Fibroblast of skin of scalp (primary cell): ENCODE measurements at places on chromosomes 12 and 14.

- DNase-seq: no peak
Measured at GRCh38 chr12:11162502-11162901, 8.5 kb upstream of the SMIM10L1 start.

GRCh38 chr12:63302269-63302940 is 151.4 kb upstream of the AVPR1A start:
- DNase-seq: no peak

GRCh38 chr12:130966443-130967030 is 12.8 kb downstream of the ADGRD1 start:
- no peak for DNase-seq

DNA sequence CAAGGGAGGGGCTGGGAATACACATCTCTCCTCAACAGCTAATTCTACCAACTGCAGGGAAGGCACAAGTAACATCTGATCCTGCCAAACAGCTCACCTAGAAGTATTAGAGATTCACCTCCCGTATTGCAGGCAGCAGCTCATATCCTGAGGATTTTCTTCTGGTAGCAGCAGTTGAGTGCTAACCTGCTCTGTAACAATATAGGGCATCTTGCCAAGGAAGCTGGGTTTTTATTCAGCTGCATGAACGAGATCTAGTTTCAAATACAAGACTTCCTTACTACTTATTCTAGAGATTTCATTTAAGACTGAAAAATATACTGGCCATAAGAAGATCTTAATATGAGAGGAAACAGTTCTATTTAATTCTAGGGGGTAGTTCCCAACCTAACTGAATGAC is 261.4 kb upstream of the USP15 start:
- no peak for DNase-seq

GRCh38 chr12:12534166-12534866 is 28.3 kb downstream of the DUSP16 start:
- DNase-seq: no peak

DNA sequence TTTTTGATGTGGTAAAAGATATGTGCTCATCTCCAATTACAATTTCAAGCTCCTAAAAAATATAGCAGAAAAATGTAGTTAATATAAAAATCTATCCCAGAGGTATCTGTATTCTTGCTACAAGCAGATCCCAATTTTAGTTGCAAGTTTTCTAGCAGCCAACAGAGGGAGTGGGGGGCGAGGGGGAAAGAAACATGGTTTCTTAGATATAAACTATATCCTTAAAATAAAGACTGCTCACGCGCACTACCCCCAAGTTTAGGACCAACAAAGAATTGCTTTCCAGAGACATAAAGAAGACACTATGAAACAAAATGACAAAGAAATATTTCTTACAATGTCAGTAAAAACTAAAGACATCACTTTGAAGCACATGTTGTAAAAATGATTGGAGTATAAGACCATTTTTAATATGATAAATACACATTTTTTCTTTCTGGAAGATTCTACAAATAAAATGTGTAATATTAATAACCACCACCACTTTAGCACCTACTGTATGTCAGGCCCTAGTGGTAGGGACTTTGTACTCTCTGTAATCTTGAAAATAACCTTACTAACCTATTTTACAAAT is 5.4 kb downstream of the MAGOHB start:
- DNase-seq: peak; percentile 25

DNA sequence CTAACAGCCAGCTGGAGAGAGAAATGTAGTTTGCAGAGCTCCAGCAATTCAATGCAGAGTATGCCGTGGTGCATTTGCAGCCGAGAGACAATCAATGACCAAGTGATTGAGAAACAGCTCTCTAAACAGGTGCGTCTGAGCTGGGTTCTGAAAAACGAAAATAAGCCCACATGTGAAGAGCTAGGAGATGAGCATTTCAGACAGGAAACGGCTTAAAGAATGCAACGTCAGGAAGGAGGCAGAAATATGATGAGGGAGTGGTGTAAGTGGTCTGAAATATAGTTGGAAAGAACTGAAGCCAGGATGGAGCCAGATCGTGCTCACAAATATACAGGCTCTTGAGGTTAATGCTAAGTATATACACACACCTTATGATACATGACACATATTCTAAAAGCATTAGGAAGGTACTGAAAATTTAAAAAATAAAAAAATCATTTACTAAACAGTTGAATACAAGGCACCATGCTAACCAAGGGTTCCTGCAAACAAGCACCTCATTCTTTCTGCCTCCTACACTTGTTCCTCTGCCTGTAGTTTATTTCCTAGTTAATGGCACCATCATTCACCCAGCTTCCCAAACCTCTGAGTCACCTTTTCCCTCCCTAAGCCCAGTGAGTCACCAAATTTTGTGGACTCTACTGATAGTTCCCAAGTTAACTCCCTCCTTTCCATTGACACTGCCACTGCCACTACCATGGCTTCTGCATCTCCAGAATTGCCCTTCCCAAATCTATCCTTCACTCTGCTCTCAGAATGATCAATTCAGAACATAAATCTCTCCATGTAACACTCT is 2.3 kb upstream of the GARIN2 start:
- DNase-seq: peak; percentile 58

DNA sequence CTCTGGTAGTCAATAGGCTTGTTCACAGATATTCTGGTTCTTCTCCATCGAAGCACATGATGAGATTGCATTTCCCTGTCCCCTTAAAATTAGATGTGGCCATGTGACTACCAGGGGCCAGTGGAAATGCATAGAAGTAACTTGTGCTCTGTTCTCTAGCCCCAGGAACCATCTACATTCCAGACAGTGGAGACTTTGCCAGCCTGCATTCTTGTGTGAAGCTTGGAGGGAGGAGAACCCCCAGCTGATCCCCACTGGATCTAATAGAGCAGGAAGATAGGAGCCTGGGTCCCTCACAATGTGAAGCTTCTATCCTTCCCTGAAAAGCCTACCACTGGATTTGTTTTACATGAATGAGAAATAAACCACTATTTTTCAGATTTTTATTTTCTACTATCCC is 130.1 kb downstream of the KITLG start:
- peak; percentile 60 for DNase-seq

- peak; percentile 78 for DNase-seq
Measured at GRCh38 chr12:45543887-45544286, 185.6 kb upstream of the ARID2 start.

- peak; percentile 34 for DNase-seq
Measured at GRCh38 chr14:61644834-61645233, 50.5 kb upstream of the HIF1A start.

DNA sequence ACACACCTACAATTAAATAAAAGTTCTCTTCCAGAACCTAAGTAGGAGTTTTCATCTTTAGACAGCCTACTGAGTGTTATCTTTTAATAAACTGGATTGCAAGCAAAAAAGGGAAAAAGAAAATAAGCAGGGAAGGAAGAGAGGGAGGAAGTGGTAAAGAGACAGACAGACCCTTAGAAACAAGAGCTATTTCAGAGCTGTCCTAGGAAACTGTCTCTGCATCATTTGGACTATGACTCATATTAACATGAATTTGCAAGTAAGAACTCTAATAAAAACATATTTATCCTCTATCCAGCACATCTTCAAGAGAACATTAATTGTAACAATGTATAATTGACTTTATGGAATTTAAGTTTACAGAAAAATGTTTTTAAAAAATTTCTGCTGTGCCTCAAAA is 438.8 kb upstream of the USP15 start:
- DNase-seq: peak; percentile 2

DNA sequence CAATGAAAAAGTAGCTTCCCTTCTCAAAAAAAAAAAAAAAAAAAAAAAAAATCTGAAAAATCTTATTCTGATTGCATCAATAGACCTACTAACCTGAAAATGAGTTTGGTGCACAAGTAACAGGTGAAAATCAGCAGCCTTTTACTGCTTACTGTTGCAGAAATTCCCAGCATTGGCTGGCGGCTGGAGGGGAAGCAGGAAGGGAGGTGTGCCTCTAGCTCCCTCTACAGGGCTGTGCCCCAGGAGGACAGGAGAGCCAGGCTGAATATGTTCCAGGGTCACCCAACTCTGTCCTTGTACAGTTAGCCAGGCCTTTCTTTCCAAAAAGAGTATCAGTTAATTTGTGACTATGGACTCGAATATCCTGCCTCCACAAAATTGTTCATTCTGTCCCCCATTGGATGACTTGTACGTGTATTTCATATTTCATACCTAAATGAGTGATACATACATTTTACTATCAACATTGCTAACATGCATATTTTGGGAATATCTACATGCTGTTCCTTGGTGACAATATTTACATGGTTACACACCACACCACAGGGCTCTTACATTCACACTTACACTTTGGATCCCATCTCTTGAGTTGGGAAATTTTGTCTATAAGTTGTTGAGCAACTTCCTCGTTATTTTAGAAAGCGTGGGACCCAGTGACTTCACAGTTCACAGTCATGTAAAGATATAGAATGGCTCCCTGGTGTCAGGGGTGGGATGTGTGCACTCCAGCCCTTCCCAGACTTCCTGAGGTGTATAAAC is 124.8 kb downstream of the SAMD4A start:
- peak; percentile 71 for DNase-seq

GRCh38 chr12:48017496-48017895 is 13.2 kb upstream of the COL2A1 start:
- no peak for DNase-seq

GRCh38 chr12:93094988-93095737 is 166.1 kb upstream of the EEA1 start:
- DNase-seq: no peak

DNA sequence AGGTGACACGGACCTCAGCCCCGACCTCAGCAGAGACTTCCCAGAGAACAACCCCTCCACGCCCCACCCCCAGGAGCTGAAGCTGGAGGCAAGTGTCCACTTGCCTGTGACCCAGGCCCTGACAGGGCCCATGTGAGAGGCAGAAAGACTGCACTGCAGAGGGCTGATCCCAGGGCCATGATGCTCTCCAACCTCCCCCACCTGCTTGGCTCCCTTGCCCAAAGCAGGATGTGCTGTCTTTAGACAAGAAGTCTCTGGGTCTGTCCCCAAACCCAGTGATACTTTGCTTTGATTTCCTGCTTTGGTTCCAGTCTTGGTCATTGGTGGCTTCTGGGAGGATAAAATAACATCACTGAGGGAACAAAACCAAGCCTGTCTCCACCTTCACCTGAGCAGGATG is 59.4 kb downstream of the BCL11B start:
- no peak for DNase-seq

DNA sequence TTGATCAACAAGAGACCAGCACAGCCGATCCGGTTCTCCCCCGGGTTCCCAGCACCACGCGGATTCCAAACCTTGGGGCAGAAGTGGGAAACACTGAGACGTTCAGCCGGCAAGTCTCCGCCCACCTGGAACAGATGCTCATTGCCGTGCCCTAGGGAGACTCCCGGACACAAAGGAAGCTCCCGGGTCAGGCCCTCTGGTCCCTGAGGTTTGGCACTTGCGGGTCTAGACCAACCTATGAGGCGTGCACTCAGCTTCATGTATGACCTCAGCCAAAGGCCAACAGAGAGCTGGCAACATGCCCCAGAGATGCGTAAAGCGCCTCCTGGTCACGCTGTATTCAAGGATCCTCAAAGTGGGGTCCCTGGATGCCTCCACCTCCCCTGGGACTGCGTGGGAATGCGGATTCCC is 2.5 kb downstream of the RIMBP2 start:
- peak; percentile 5 for DNase-seq

- no peak for DNase-seq
Measured at GRCh38 chr14:93954900-93955849, 21.2 kb downstream of the ASB2 start.

- DNase-seq: no peak
Measured at GRCh38 chr12:115268451-115268850, 584.5 kb upstream of the TBX3 start.
